ENCODE measurements at places on chromosomes 5 and 9. TPM values are rescaled to one million over a fixed set of nuclear protein-coding genes. Genes with fewer than 3 reads are reported as not detected.

Gene PCDHGB7
- 16.4 TPM for total RNA-seq

Gene FAM81B
- not detected for total RNA-seq

Gene CTSL
- 1,131 TPM for total RNA-seq

Gene FAM221B
- not detected for total RNA-seq

Gene SPINK4
- total RNA-seq = not detected

Gene PAXX
- total RNA-seq = 16.1 TPM

Gene RNF208
- total RNA-seq = 0.15 TPM

Gene NTNG2
- 2.0 TPM for total RNA-seq

Gene NIPAL4
- not detected for total RNA-seq

Gene ECSCR
- total RNA-seq = 0.33 TPM

Gene GHR
- 3.5 TPM for total RNA-seq

Gene RANBP6
- 25.0 TPM for total RNA-seq

Gene MEF2C
- total RNA-seq = 14.1 TPM

Gene PCDHA1
- total RNA-seq = not detected

Gene TEK
- 6.4 TPM for total RNA-seq

Gene HBEGF
- total RNA-seq = 1.7 TPM

Gene PCDHGA1
- total RNA-seq = 2.3 TPM

Gene PCSK1
- total RNA-seq = 0.15 TPM

Gene SHROOM1
- 8.6 TPM for total RNA-seq

Gene ANKRD18B
- 0.87 TPM for total RNA-seq

Gene IGFBPL1
- total RNA-seq = not detected

Gene NUTM2G
- total RNA-seq = not detected

Gene WNK2
- total RNA-seq = 0.15 TPM

Gene IQGAP2
- total RNA-seq = 6.1 TPM

Gene C8G
- total RNA-seq = not detected
